HuH-7.5 (cell line): ENCODE measurements at places on chromosomes 12 and 14.

- DNase-seq, result no peak
Observed at GRCh38 chr14:44782775-44783238, 178.9 kb downstream of the KLHL28 start.

GRCh38 chr12:47021298-47021697 lies 58.1 kb upstream of the PCED1B start:
- DNase-seq, result no peak

- DNase-seq, result peak; percentile 29
Observed at GRCh38 chr12:56839915-56840325, 76.8 kb downstream of the HSD17B6 start.

- DNase-seq, result no peak
Observed at GRCh38 chr14:78997811-78998210, 827.6 kb downstream of the NRXN3 start.

DNA sequence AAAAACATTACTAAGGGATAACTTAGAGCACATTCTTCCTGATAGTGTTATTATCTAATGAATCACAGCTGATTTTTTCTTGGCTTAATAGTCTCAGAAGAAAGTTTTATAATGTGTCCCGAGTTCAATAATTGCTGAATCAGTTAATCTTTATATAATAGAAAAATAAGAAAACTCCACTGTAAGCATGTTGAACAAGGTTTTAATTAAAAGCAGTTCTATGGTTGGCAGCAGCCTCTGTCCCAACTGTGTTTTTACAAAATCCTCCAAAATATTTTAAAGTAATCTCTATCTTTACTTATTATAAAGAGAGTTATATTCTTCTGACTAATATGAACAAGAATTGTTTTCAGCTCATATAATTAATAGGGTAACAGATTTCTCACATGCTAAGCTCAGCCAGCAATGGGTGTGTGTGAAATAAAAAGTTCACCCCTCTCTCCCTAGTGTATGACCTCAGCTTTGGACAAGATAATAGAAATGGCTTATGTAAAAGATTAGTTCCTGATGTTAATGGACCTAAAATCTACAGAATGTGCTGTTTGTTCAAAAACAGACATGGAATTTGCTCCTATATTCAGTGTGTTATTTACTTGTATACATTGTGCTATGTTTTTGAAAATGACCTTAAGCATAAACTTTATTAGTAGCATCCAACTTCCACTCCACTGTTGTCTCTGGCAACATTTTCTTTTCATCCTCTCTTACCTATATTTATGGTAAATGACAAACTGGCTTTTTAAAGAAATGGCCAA lies 67.1 kb upstream of the DCN start:
- no peak for DNase-seq

- no peak for DNase-seq
Observed at GRCh38 chr14:104227806-104228205, 89.4 kb downstream of the KIF26A start.

- no peak for DNase-seq
Observed at GRCh38 chr14:91004987-91005386, 55.5 kb downstream of the RPS6KA5 start.

- peak; percentile 18 for DNase-seq
Observed at GRCh38 chr14:34874386-34875030, 652 bp downstream of the BAZ1A start.

GRCh38 chr14:101715210-101716076 lies 46.1 kb upstream of the PPP2R5C start:
- DNase-seq, result no peak

DNA sequence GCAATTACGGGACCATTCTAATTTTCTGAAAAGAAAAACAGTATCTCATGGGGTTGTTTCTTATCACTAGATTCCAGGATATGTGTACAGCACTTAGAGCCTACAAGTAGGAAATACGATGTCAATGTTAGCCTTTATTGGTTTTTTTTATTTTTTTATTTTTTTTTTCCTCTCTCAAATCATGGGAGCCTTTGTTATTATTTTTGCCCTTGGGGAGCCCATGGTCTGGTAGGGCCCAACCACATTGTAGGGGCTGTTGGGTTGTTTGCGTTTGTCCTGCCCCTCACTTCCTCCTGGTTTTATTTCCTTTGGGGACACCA lies 5.9 kb downstream of the MORN3 start:
- DNase-seq, result no peak

DNA sequence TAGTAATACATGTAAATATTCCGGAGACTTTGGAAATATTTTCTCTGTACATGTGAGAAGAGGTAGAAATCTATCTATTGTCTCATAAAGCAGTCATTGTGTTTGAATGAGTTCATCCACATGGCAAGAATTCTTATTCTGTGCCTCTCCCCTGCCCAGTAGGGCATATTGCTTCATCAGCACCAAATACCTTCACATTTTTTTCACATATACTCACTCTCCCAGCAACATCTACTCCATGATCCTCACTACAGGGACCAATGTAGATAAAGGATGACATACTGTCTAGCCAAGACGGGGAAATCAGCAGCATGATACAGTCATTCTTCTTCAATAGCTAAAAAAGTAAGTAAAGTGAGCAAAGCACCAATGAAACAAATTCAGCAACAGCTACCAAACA lies 1.3 kb upstream of the TAS2R14 start:
- DNase-seq, result no peak

GRCh38 chr12:24911271-24911791 lies 37.6 kb downstream of the BCAT1 start:
- peak; percentile 59 for DNase-seq

DNA sequence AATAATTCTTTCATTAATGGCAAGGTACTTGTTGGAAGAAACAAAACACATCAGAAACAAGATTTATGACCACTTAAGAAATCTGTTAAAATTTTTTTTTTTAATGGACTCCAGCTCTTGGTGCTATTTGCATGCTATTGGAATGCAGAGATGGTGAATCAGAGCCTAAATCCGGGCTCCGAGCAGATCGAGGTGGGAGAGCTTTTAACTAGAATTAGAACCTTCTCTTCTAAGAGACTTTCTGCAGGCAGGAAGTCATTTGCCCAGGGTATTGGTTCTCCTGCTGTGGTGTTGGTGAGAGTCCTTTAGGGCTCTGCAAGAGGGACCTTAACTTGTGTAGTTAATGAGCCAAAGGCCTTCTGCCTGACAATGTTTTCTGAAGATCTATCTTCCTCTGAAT lies 419.4 kb downstream of the SNAPC1 start:
- no peak for DNase-seq

- no peak for DNase-seq
Observed at GRCh38 chr12:87982208-87982607, 47.0 kb downstream of the C12orf50 start.

DNA sequence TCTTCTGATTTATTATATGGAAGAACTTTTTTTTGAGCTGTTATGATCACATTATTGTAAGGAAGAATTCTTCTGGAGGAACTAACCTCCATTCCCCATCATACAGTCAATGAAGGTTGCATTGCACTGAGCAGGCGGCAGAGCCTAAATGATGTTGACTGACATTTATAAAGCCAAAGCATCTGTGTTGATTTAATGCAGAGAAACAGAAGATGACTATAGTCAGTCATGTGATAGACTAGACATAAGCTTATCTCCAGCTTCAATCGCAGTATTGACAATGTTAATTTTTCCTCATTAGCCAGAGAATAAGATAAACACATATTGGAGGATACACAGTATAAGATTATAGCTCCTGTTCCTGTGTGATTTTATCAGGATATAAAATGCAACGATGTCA lies 82.0 kb downstream of the PRICKLE1 start:
- no peak for DNase-seq

GRCh38 chr12:48203192-48203591 lies at the start of gene OR10AD1:
Gene OR10AD1 (minus strand): TSS chr12:48203292. CDS start chr12:48203292, 0 bp downstream.
- DNase-seq, result no peak

GRCh38 chr14:51394804-51395203 lies 154.8 kb downstream of the TMX1 start:
- DNase-seq, result no peak

GRCh38 chr12:3185260-3185870 lies 108.2 kb downstream of the TSPAN9 start:
- no peak for DNase-seq

DNA sequence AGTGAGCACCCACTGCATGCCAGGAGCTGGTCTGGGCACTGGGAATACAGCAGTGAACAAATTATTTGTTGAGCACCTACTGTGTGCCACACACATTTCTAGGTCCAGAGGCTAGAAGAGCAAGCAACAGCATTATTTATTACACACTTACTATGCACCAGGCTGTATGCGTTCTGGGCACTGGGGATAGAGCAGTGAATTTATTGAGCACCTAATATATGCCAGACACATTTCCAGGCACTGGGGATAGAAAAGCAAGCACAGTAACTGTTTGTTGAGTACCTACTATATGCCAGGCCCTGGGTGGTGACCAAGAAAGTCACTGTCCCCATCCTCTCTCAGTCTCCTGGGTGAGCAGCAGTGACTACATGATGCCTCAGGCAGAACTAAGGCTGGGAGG lies 107.5 kb upstream of the NCOR2 start:
- no peak for DNase-seq

- DNase-seq, result no peak
Observed at GRCh38 chr12:87336814-87337336, 692.3 kb downstream of the C12orf50 start.

- no peak for DNase-seq
Observed at GRCh38 chr12:65948320-65949008, 124.2 kb downstream of the HMGA2 start.

- no peak for DNase-seq
Observed at GRCh38 chr14:92789457-92790089, 4.5 kb upstream of the GOLGA5 start.

DNA sequence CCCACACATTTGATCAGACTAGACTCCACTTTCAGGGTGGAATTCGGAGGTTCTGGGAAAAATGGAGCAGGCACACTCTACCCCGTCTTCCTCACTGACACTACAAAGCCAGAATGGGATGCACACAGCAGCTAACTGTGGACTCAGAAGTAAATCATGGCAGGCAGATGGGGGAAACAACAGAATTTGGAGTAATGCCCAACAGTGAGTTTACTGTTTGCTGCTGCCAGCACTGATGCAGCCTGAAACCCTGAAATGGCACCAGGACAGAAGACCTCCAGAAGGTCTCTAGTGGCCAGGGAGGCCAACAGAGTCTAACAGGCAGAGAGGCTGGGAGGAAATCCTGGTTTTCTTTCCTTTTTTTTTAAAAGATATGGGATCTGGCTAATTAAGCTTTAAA lies 24.6 kb downstream of the KCTD10 start:
- DNase-seq, result no peak

- DNase-seq, result peak; percentile 65
Observed at GRCh38 chr12:113185180-113186032, at the start of the genes DDX54 and RITA1. Gene DDX54 (minus strand): TSS chr12:113185478. CDS start chr12:113185451, 27 bp downstream. Gene RITA1 (plus strand): TSS chr12:113185721. CDS start chr12:113186747, 1,026 bp downstream.

DNA sequence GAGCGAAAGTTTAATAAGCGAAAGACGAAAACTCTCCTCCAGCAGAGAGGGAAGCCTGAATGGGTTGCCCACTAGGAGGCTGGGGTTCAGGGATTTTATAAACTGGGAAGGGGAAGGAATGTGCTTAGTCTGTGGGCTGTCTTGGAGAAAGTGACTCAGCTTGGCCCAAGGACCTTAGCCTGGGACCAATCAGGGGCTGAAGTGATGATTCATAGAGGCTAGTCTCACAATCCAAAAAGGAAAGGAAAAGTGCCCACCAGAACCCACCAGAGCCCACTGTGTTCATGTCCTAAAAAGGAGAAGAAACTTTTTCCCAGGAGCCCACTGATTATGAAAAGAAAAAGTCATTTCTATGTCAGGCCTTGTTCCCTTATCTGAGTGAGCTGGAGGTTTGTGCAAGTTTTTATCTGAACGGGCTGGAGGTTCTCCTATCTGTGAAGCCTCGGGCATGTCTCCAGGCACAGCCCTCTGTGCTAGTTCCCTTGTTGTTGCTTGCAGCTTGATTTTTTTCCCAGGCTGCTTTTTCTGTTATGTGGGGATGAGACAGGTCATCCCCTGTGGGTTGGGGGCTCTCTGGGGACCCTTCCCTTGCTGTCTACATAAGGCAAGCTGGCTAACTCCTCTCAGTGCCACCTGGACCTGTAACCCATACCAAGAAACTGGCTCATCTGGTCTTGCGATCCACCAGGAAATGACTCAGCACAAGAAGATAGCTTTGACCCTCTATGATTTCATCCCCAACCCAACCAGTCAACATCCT lies 8.3 kb upstream of the GOLGA5 start:
- DNase-seq, result no peak

GRCh38 chr12:2836574-2836973 lies 1.7 kb upstream of the NRIP2 start:
- no peak for DNase-seq

DNA sequence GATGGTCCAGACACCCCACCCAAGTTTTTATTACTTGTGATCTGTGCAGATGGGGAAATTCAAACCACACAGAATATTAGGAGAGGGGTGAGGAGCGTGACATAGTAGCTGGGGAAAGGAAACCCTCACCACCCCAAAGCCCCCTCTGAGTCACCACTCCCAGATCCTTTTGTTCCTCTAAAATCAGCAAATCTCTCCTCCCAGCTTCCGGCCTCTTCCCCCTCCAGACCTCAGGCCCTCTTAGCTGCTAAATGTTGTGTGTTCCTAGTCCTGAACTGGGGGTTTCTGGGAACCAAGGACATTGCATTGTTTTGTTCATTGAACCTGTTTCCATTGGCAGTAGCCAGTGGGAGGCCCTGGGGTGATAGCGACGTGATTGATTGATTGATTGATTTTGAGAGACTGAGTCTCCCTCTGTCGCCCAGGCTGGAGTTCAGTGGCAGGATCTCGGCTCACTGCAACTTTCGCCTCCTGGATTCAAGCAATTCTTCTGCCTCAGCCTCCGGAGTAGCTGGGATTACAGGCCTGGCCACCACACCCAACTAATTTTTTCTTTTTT lies 5.9 kb upstream of the ORAI1 start:
- DNase-seq, result no peak

GRCh38 chr12:47736877-47737676 lies 11.8 kb upstream of the ENDOU start:
- no peak for DNase-seq

DNA sequence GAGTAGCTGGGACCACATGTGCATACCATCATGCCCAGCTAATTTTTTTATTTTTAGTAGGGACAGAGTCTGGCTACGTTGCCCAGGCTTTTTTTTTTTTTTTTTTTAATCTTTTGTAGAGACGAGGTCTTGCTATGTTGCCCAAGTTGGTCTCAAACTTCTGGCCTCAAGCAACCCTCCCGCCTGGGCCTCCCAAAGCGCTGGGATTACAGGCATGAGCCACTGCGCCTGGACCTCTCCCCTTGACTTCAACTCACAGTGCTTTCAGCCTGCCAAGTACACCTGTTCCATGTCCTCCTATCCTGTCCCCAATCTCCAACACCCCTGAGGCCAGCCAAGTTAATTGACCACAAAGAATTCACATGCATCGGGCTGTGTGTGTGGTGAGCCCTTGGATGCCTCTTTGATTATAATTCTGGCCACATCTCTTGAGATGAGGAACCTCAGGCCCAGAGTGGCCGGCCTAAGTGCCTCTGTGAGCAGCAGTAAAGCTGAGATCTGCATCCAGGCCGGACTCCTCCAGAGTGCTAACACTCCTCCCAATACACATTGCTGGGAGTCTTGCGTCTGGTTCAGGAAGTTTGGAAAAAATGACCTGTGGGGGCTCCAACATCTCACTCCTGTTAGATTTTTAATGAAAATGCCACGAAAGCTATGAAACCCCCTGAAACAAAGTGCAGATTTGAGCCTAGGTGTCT lies 6.8 kb downstream of the RAB35 start:
- no peak for DNase-seq

GRCh38 chr12:47741340-47741703 lies 16.0 kb upstream of the ENDOU start:
- no peak for DNase-seq

- DNase-seq, result no peak
Observed at GRCh38 chr12:78096909-78097597, 266.4 kb downstream of the NAV3 start.
